ENCODE measurements at places on chromosomes 16 and 17.

DNA sequence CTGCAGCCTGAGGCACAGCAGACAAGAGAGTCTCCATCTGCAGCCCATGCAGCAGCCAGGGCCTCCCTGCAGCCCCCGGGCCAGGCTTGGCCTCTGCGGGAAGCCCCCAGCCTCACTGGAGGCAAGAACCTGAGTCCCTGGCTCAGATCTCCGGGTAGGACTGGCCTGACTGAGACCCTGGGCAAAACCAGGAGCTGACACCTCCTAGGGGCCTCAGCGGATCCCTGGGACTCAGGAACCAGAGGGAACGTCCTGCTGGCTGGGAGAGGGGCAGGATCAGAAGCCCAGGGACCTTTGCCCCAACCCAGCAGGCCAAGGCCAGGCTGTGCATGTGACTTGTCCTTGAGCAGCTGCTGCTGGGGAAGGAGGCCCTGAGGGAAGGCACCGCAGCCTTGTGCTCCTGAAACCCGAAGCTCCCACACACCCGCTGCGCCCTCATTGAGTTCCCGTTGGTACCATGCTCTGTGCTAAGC is 1.7 kb upstream of the PRSS21 start:
- no peak for DNase-seq

- DNase-seq, result no peak
These were observed 16.6 kb downstream of the RTN4RL1 start for GRCh38 chr17:2008332-2009126.

- no peak for DNase-seq
These were observed 464 bp downstream of the HOXB1 start for GRCh38 chr17:48530208-48530886.

- no peak for DNase-seq
These were observed 55.1 kb downstream of the ATP2C2 start for GRCh38 chr16:84423416-84423837.

DNA sequence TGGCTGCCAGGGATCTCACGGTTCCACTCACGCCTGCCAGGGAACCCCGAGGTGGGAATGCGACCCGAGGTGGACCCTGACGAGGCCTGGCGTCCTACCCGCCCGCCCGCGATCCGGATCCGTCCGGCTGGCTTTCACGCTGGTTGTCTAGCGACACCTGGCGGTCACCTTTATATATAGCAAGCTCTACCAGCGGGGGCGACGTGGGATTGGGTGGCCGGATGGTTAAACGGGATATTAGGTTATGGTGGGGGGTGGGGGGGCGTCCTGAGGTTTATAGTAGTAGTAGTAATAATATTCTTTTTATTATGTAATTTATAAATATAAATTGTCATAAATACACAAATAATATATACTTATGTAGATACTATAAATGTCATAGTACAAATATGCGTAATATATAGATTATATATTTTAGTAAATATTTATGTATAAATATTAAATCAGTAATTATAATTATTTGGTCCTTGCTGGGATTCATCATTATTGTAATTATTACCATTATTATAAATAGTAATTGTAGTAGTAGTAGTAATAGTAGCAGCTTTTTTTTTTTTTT is 136.9 kb downstream of the KCNJ12 start:
- peak; percentile 71 for DNase-seq

DNA sequence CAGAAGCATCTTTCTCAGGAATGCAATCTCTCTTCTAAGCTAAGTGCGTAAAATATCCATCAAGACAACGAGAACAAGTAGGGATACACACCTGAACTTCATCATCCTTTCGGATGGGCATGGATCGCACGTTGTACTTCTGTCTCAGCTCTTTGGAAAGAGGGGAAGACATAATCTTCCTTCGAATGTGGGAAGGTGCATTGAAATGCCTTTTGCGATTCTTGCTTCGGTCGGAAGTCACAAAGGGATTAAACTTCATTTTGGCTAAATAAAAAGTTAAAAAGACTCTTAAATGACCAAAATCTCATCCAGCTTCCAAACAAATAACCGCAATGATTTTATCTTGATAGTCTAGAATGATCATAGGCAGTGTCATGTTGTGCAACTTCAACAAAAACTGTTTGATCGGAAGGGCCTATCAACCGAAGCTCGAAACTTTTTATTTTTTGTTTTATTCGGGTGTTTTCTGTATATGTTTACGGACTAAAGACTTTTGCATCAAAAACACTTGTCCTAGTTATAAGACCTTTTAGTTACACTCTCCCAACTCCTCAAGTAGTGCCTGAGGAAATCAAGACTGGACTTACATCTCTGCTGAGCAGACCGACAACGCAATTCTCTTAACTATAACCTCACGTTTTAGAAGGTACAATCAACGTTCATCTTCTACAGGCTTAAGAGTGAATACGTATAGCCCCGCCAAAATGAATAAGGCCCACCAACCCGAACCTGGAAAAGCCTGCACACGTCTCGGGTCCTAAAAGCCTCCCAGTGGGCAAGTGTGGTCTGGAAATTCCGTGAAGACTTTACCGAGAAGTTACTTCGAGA is 727 bp downstream of the RPL26 start:
- no peak for DNase-seq

- DNase-seq, result no peak
These were observed 44.7 kb downstream of the PSME3IP1 start for GRCh38 chr16:57140931-57141668.

GRCh38 chr17:9948928-9949327 is 43.9 kb upstream of the RCVRN start:
- no peak for DNase-seq

DNA sequence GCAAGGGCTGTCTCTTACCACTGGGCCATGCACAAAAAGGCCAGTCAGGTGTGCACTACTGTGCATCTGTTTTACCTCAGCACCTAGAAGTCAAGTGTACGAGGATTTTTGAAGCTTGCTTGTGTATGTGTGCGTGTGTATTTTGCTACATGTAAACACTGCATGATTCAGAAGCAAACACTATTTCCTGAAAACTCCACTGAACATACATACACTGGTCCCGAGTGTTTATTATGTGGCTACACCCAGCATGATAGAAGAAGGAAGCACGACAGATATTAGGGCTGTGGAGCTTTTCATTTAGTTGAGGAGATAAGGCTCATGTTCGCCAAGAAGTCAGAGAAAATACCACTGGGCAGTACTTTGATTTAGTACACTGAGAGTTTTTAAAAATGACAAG is 89.2 kb downstream of the ZZEF1 start:
- DNase-seq, result no peak

DNA sequence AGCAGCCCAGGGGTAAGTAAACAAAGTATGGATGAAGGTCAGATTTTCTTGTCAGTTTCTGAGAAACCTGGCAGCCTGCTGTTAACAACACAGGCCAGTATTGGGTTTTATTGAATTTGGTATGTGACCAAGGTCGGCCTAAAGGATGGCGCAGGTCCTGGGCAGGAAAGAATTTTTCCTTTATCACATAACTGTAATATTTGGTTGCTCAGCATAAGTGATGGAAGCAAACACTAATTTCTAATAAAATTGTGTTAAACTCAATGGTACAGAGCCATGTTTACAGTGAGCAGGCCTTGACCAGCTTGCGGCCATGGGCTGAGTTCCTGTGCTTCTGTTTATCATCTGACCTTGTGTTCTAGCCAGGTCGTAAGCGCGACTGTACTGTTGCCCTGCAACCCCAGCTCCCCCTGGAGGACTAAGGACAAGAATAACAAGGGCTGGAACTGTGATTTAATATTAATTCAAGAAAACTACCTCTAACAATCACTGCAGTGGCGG is 10.5 kb downstream of the POLDIP2 start:
- DNase-seq, result no peak

DNA sequence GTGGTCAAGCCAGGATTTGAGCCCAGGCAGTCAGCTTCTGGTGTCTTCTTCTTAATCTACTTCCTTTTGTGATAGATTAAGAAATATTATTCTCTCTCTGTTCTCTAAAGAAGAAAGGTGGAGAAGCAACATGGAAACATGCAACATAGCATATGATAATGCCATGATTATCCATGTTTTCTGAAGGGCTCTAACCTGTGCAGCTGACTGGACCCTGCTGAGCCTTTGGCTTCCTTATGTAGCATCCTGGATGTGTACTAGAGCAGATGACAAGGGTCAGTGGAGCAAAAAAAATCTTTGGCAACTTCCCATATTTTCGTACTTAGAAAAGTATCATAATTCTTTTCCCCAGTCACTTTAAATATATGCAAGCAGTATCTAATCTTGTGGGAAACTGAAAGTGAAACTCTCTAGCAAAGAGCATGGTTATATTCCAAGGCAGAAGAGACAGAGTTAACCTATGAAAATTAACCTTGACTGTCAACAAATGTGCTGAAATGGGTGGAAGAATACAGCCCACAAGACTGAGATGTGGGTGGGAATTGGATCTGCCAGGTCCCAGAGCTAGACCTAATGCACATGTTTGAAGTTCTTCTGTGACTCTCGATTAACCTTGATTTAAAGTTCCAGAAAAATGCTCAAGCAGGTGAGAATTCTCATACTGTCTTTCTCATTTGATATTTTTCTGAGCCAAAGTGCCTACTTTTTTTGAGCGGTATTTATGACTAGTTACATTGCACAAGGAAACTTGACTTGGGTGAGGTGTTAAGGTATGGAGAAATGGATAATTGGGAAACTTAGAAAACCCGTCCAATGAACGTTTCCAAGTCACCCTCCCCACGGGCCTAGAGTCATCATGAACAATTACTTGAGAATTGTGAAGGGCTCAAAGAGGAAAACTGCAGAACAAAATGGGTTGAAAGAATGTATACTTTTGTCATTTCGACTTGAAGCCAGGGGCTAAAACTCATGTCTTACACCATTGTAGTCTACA is 248.6 kb downstream of the FTO start:
- no peak for DNase-seq

GRCh38 chr17:76032073-76032779 is 5.1 kb upstream of the EVPL start:
- no peak for DNase-seq

DNA sequence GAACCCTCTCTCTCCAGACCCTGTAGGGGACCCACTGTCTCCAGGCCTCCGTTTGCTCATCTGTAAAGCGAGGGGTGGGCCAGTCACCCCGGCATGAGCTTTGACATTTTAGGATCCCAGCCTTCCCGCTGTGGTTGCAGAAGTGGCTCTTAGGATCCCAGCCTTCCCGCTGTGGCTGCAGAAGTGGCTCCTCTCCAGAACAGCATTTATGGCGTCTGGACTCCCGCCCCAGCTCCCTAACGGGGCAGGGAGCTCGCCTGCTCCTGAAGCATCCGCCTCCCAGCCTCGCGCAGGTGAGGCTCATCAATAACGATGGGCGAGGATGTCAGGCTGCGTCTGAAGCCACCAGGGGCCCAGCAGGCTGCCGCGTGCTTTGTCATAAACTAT is 222.3 kb upstream of the TNRC6C start:
- no peak for DNase-seq

DNA sequence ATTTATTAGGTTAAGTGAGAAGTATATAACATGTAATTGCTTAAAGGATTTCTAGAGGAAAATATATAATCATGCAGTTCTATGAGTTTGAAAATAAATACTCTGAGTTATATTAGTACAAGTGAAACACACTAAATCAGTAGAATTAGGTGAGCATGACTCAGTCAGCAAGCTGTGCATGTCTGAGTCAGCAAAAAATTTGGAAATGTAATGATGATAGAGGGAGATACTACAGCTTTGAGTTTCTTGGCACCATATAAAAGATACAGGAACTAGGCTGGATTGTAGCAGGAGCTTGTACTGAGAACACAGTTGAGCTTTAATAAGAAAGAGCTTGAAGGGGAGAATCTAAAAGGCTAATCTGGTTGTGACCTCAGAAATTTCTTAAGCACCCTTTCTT is 1224.6 kb downstream of the CDH8 start:
- no peak for DNase-seq

GRCh38 chr17:48704361-48705248 is 17.7 kb downstream of the PRAC1 start:
- DNase-seq, result no peak

GRCh38 chr17:32536736-32537643 is 50.2 kb downstream of the CDK5R1 start:
- DNase-seq, result no peak

DNA sequence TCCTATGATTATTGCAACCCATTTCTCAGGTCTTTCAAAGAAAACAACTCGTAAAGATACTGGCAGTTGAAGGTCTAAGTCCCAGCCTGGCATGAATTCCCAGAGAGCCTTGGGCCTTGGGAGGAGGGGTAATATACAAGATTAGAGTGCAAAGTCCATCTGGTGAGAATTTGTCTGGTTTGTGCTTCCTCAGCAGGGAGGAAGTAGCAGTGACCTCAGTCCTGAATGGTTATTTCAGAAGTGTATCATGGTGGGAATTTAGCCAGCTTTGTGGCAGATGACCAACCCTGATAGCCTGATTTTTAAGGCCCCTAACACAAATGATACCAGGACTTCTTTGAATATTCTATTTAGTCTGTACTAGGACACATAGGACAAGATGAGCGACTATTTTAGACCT is 151.2 kb upstream of the TBX2 start:
- no peak for DNase-seq

GRCh38 chr16:56974549-56975300 is 13.0 kb downstream of the CETP start:
- no peak for DNase-seq

GRCh38 chr17:8900207-8900606 is 32.7 kb upstream of the PIK3R6 start:
- DNase-seq, result no peak

GRCh38 chr17:72124438-72124775 is 3.6 kb downstream of the SOX9 start:
- no peak for DNase-seq

- peak; percentile 68 for DNase-seq
These were observed 10.6 kb downstream of the CALCOCO2 start for GRCh38 chr17:48841395-48841831.

DNA sequence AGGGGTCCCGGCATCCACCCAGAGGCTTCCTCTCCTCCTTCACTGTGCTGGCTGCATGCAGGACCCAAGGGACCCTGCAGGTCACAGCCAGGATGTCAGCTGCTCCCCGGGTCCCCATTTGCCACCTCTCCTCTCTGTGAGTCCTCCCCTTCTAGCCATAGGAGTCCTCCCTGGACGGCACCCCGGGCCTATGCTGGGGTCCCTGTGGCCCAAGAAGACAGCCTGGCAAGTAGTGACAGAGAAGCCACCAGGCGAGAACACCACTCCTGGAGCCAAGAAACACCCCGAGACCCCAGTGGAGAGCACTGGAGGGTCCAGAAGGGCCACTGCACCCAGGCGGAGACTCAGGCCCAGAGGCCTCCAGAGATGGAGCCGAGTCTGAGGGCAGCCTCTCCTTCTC is 44.1 kb downstream of the LMF1 start:
- DNase-seq, result no peak

- peak; percentile 79 for DNase-seq
These were observed 29.6 kb upstream of the HNF1B start for GRCh38 chr17:37774504-37774903.

- DNase-seq, result no peak
These were observed 13.8 kb upstream of the SRRM2 start for GRCh38 chr16:2738615-2739014.

All from naive B cell (primary cell).